NCI-H1436 (cell line): ENCODE measurements at places on chromosomes 4 and X.

DNA sequence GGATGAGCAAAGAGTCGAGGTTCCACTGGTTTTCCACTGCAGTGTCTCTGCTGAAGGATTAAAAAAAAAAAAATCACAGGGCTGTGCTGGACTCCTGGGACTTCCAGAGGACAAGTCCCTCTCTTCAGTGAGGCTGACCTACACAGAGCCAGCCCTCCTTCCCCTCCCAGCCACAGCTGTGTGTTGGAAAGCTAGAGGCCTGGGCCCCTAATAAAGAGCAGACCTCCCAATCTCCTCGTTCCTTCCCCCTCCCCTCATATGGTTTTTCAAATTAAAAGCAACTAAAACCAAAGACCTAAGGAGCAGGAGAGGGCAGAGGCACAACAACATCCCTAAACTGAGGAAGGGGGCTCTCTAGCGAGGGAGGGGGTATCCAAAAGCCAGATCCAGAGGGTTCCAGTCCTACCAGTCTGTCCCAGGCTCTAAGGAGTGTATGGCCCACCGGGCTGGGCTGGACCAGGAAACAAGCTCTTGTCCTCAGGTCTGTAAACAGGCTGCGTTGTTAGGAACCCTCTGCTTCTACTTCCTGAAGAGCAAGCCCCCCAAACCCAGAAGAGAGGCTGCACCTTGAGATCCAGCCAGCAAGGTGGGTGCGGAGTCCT lies 4.0 kb upstream of the PDGFRA start:
- DNase-seq, result no peak

DNA sequence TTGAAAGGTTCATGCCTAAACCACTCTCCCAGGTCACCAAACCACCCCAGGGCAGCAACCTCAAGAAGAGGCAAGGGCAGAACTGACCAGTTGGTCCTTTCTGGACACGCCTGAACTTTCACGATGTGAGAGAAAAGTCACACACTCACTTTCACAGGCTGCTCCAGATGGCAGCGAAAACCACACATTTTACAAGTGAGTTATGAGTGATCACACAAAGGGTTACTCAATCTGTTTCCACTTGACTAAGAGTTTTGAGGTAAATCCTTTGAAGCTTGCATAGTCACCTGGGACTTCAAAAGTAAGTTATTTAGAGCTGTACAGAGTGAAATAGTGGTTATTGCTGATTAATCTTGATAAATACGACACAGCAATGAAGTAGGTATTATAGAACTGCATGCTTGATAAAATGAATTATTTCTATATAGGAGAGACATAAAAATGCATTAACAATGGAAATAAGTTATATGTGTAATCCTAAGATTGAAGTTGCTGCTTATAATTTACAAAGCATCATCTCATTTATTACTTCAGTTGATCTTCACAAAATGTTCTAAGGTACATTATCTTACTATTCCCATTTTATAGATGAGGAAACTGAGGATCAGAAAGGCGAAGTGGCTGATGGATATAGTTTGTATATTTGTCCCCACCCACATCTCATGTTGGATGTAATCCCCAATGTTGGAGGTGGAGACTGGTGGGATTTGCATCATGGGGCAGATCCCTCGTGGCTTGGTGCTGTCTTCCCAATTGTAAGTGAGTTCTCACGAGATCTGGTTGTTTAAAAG lies 103.0 kb upstream of the KLF3 start:
- DNase-seq, result no peak

DNA sequence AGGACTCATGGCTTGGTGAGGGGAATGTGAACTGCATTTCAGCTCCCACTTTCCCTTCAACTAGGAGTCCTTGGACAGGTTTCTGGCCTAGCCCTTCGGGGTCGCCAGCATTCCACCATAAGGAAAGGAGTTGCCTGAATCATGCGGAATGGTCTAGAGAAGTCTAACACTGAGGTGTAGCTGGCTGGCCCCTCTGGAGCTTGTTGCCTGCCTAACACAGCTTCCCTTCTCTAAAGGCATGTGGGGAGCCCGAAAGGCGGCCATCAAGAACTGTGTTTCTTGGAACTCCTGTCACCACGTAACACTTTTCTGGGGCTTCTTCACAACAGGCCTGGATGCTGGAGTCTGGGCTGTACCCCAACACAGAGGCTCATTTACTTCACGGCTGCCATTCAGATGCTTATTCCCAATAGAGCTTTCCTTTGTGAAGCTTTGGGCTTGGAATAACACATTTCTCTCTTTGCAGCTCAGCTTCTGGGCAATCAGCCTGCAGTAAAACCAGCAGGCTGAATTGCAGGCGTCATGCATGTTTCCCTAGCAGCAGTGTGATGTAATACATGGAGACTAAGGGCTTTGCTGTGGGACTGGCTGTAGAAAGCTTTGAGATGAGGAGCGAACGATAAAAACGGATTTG lies 5.4 kb downstream of the GABRQ start:
- DNase-seq, result no peak

DNA sequence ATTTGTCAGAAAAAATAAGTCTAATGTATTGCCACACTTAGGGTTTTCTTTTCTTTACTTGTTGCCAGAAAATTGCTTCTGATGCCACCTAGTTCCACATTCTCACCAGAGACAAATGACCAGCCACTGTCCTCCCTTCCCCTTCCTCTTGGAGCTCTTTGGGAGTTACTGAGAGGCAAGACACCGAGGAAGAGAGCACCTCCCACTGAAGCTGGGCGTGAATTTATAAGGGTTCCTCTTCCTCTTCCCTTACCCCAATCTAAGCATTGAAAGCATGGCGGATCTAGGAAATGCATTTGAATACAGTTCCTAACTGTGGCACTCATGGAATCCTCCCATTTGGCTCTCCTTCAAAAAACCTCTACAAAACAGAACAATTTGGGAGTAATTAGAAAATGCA lies 30.0 kb downstream of the ANXA3 start:
- no peak for DNase-seq

DNA sequence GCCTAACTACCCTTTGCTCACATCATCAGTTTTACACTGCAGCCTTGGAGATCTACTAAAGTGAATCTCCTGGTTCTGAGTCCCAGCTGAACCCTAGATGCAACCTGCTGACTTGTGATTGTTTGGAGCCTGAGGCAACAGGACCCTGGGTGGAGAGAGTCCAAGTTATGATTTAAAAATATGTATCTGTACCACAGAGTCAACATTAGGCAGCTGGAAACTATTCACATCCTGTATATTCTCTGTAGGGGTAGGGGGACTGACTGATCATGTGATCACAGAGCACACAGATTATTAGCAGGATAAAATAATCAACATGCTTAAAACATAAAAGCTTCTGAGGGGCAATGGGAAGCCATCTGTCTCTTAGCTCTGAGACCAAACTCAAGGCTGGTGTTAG lies 52.1 kb downstream of the CT47B1 start:
- DNase-seq, result no peak

- DNase-seq, result no peak
These were observed 117.0 kb upstream of the SLC4A4 start for GRCh38 chr4:71221510-71222466.

DNA sequence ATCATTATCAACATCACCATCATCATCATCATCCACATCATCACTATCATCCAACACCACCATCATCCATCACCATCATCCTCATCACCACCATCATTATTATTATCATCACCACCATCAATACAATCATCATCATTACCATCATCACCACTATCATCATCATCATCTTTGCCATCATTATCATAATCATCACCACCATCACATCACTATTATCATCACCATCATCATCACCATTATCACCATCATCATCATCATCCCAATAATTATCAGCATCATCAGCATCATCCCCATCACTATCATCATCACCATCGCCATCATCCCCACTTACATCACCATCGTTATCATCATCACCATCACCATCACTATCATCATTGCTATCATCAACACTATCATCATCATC lies 1021.9 kb upstream of the PRKX start:
- DNase-seq, result no peak

DNA sequence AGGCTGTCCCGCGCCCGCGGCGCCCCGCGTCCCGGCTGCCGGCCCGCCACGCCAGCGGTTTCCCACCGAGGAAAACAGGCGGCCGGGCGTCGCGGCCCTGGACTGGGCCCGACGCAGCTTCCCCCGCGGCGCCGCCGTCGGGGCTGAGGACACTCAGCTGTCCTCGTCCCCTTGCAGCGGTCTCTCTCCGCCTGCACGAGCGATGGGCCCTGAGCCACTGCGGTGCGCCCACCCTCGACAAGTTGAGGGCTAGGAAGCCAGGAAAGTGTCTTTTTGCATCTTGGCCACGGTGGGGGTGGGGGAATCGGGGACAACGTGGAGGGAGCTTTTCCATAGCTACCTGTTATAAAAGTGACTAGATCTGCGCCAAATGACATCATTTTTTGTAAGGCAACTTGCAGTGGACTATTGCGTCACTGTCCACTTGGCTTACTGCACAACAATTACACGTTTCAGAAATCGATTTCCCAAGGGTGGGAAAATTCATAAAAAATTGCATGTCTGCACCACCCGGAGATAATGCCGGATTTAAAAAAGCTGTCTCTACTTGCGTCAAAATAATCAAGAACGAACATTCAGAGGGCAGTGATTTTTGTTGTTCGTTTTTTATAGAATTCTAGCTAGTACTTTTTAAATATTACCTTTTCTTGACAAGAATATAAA lies 1.1 kb downstream of the KLHL15 start:
- DNase-seq, result no peak

GRCh38 chr4:112377594-112378242 lies 80.5 kb downstream of the ALPK1 start:
- peak; percentile 36 for DNase-seq

DNA sequence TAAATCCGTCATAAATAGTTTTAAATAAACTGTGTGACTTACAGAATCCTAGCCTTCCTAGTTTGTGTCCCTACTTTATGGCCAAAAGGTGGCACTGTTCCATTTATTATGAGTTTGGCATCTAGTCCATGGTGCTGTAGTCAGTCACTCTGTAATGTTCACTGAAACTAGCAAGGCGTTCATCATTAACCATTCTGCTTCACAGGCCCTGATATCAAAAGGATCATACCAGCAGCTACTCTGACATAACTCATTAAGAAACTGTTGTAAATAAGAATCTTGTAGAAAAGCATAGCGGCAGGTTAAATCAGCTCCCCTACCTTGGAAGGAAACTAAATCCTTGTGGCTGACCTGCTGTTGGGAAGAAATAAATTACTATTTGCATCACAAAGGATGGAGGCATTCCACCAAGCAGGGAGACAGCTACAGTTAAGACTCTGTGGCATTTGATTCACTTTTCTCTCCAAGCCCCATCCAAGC lies 919.6 kb upstream of the DIAPH2 start:
- DNase-seq, result peak; percentile 9

DNA sequence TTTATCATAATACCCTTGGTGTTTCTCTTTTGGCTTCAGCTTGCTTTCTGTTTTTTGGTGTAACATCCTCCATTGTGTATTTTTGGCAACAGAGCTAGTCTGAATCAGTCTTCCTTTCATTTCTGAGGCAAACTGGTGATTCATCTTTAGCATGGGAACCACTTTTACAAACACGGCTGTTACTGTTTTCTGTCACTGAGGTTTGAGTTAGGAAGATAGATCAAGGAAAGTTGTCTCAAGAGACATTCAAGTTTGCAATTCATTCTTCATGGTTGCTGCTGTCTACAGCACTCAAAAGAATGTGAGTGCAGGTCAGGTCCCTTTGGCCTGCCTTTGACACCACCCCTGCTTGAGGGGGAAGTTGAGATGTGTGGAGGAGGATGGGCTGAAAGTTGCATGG lies 36.3 kb downstream of the IL21 start:
- no peak for DNase-seq

- no peak for DNase-seq
These were observed 5.0 kb downstream of the PLP2 start for GRCh38 chrX:49176421-49177326.

DNA sequence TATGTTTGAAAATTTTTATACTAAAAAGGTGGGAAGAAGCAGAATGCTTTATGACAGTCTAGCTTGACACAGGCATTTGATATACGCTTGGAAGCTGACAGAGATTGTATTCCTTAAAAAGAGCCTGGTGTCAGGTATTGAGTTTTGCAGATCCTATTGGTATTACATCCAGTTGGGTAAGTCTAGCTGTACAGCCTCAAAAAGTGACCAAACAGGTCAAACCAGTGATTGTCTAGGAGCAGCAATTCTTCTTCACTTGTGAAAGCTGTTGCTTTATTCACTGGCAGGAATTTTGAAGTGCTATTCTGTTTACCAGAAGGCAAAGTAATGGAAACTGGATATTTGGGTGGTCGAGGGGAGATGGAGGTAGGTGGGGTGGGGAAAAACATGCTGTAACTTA lies 77.5 kb downstream of the UCHL1 start:
- DNase-seq, result no peak

GRCh38 chrX:1412551-1413161 lies 20.7 kb upstream of the SLC25A6 start:
- DNase-seq, result no peak

DNA sequence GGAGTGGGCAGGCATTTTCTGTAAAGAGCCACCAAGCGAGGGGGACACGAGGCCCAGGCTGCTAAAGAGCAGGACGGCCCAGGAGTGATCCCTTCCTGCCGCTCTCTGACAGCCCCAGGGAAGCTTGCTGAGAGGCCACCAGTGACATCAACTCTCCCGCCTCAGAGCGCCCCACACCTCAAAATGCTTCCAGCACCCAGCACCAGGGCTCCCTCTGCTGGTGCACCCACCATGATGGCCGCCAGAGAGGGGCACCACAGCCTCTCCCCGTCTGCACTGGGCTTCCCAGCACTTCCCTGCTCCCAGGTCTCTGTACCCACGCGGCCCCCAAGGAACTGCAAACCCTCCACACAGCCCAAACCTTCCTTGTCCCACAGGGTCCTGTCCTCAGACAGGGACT lies 40.4 kb downstream of the GAK start:
- DNase-seq, result no peak

DNA sequence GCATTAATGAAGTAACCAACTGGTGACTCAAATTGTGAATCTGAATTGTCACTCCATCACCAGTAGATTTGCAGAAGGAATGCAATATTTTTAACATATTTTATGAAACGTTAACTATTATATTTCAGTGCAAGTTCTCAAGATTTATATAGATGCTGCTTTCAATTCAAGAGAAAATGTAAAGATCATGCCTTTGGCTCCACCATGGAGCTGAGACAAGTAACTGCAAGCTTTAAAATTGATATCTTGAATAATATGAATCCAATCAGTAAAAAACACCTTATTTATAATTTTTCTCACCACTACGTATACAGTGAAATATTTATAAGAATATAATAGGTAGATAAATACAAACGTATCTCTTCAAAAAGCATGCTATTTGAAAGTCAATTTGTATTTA lies 27.8 kb upstream of the GALNTL6 start:
- no peak for DNase-seq

GRCh38 chr4:526971-527460 lies 28.0 kb downstream of the PIGG start:
- no peak for DNase-seq

DNA sequence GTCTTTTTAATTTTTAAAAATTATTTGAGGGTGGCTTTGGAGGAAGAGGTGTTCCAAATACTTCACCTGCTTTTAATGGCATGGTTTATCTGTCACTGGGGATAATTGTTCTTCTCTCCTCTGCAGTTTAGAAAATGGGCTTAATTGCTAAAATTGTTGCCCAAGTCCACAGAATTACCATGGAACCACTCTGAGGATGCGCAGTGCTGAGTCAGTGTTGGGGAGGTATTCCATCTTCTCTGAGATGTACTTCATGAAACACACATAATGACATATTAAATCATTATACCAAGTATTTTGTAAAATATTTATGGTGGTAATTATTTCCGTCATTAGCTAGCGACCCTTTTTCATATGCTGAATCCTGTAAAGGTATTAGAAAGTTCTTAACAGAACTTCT lies 8.0 kb downstream of the ASB5 start:
- no peak for DNase-seq

- DNase-seq, result no peak
These were observed 390.0 kb upstream of the NWD2 start for GRCh38 chr4:36854554-36854953.

GRCh38 chrX:43743100-43743822 lies 87.2 kb downstream of the MAOA start:
- no peak for DNase-seq
